Activated naive CD8-positive, alpha-beta T cell treated with anti-CD3 and anti-CD28 coated beads, Interleukin-2, amount 50 U/mL, for 24 hours (primary cell): ENCODE measurements at places on chromosomes 6 and 20.

DNA sequence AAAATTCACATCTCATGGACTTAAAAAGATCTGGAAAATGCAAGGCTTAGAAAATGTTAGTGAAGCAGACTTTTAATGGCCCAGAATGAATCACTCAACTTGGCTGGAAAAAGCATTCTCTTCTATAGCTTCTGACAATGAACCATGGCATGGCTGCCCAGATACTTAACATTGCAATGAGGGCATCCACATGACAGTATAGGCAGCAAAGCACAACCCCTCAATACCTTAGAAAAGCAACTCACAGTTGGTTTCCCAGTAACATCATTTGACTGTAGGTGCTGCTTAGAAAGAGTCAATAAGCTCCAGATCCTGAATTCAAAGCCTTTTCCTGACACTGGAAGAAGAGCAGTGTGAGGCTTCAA lies 155.8 kb downstream of the EYA4 start:
- no peak for DNase-seq

- no peak for DNase-seq
Observed at GRCh38 chr6:136102991-136103688, 147.0 kb downstream of the MTFR2 start.

- no peak for DNase-seq
Observed at GRCh38 chr20:47810116-47810677, 24.9 kb upstream of the SULF2 start.

- no peak for DNase-seq
Observed at GRCh38 chr6:1315560-1316386, 3.9 kb downstream of the FOXQ1 start.

- DNase-seq = no peak
Observed at GRCh38 chr6:44094403-44095242, 32.6 kb downstream of the MRPL14 start.

- no peak for DNase-seq
Observed at GRCh38 chr6:108738684-108739416, 109.4 kb upstream of the ARMC2 start.

DNA sequence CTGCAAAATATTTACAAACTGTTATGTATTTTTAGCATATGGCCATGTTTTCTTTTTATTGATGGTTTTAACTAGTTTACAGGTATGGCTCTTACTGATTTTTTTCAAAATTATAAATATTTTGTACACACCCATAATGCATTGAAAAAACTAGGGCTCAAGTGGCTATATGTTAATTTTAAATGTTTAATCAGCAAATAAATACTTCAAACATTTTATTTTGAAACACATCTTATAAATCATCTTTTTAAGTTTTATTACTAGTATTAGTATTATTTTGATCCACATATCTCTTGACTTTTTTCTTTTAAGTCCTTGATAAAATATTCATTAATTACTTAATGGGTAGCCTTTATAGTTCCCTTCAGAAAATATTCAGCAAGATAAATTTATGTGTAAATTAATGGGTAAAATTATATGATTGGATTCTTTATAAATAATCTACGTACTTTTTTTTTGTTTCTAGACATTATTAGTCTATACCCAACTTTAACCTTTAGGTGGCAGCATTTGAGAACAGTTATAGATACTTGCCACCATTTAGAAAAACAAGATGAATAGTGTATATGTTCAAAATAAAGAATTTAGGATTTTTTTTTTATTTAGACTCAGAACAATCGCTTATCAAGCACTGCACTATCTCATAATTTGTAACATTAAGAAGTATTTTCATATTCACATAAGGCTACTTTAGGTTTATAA lies 241.9 kb downstream of the ADGRB3 start:
- no peak for DNase-seq

GRCh38 chr6:52087498-52087999 lies at the start of gene PKHD1:
Gene PKHD1 (minus strand): TSS chr6:52087613. CDS start chr6:52084933, 2,680 bp downstream.
- no peak for DNase-seq

GRCh38 chr20:41425180-41425884 lies 58.7 kb upstream of the EMILIN3 start:
- no peak for DNase-seq

DNA sequence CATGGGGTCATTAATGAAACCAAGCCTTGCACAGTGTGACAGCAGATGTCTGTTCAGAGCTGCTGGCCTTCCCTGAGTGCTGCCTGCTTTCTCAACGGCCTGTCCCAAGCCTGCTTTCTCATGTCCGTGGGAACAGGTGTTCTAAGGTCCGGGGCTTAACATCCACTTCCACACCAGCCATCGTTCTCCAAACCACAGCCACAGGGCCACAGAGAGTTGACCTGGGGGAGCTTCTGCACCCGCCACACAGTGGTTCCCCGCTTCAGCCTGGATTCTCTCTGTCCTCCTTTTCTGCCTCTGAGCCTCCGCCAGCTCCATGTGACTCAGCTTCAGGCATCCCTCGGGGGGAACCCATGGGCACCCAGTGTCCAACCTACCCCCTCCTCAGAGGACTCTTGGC lies 26.9 kb upstream of the PPP1R3G start:
- DNase-seq = no peak

DNA sequence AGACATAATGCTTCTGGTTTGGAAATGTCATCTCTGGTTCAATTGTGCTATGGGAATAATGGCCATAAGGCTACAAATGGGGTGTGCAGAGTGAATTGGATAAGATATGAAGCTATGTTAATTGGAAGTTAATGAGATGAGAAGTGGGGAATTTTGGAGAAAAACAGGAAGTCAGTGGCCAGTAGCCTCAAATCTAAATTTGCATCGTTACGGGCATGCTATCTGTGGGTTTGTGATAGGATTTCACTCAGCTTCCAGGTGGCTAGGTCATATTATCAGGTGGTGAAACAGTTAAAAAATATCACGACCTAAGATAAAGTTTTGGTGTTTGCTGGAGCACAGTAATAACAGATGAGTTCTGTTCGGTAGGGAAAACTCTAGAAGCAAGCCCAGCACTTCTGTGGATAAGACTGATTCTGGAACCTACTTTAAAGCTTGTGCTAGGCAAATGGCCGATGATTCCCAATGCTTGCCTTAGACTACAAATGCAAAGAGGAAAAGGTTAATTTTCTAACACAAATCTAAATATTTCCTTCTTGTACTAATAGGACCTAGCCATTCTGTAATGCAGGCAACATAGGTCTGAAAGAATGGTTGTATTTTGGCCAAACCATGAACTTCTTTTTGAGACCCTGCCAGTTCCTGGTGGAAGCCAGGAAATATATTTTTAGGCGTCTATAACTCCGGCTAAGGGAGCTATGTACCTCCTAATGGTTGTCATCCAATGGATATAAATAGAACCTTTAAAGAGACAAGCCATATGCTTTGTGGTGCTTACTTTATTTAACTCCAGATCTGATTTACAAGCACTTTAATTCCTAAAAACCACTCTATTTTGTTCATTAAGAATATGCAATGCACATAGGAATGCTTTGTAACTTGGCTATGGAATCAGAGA lies 111.0 kb downstream of the PLCB1 start:
- no peak for DNase-seq
